ENCODE measurements at places on chromosomes 1 and 21.

DNA sequence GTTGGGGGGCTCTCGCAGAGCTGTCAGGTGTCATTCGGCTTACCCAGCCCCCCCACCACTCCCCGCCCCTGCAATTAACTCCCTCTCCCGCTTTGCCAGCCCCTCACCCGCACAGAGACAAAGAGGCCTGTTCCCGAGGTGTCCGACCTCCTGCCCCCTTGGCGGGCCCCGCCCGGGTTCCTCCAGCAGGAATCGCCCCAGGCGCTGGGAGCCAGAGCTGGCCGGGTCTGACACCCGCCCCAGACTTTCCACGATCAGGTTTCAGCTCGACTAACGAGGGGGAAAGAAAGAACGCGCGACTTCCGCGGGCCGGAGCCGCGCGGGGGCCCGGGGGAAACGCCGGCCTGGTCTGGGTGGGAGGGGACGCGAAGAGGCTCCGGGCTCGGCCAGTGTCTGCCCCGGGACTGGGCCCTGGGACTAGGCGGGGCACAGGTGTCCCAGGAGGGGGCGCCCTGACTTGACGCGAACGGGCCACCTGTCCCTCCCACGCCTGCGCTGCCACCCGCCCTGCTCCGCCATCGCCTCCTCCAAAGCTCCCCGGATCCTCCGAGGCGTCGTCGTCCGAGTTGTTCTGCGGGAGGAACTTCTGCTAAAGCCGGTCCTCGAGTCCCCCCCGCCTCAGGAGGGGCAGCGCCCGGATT is 36.4 kb upstream of the HHAT start:
- DNase-seq: peak; percentile 91

GRCh38 chr1:64200064-64200463 is 3.4 kb upstream of the UBE2U start:
- no peak for DNase-seq

DNA sequence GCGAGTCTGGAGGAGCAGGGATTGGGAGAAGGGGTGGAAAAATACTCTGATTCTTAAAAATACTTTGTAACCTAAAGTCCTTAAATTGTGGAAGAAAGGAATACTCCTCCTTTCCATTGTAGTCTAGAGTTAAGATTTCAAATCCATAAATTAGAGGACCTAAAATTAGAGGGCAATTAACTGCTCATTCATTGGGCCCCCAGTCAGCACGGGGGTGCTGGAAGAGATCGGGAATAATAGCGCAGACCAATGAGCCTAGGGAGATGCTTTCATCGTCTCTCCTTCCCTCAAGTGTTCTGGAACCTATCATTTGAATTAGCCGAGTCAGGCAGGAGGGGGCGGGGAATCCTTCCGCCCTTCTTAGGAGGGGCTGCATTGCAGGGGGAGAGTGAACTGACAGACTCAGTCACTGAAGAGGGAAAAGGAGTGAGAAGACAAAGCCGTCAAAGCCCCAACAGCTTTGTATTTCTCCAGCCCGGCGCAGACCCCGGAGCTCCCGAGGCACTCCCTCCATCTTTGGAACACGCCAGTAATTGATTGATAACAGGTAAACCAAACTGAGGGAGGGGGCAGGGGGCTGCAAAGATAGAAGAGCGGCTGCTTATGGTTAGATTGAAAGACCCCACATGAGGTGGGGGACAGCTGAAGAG is at the start of gene MLLT11:
Gene MLLT11, plus strand, starts transcription at position 391 of the 650 bp plus-strand sequence. CDS start 6,828 bp downstream, outside the sequence.
- DNase-seq: peak; percentile 88

DNA sequence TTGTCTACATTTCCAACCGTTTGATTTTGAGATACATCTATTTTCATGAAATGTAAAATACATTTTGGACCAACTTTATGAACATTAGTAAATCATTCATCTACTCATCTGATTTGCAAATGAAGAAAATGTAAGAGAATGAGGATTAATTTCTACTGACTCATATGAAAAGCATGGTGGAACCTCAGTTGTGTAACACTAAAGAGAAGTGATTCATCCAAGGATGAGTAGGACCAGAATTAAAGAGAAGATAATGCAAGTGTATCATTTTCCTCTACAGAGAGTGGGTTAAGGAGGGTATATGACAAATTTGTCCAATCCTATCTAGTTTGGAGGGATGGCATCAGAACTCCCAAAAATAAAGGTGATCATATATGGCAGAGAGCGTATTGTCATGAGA is 1967.6 kb downstream of the MRPL39 start:
- DNase-seq: no peak

GRCh38 chr1:24329797-24330543 is 10.8 kb downstream of the GRHL3 start:
- DNase-seq: no peak

- DNase-seq: no peak
Observed at GRCh38 chr1:216822480-216822879, 99.3 kb upstream of the ESRRG start.

DNA sequence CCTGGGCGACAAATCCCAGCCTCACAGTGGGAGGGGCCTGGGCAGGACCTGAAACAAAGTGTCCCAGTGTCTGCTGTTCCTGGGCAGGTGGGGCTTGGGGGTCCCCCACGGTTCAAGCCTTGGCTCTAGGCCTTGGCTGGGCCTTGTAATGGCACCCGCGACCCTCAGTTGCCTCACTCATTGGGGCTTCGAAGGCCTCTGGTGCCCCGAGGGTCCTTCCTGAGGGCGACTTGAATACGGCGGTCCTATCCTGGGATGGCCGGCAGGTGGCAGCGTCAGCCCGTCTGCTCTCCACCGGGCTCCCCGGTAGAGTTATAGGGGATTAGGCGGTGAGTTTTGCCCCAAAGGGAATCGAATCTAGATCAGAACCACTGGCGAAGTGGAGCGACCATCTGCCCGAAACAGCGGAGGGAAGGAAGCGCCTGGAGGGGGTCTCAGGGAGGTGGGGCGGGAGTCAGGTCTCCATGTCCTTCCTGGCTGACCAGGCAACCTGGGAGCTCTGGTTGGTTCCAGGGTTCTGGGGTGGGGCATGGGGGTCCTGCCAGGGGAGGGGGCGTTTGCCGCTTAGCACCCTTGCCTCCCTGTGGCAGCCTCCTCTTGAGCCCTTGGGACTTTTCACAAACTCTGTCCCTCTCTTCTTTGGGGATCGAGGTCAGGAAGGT is 2.1 kb upstream of the PEX10 start:
- DNase-seq: peak; percentile 83

Measured in femur (tissue), 1 donor.